ENCODE measurements at places on chromosomes 1 and 21.

DNA sequence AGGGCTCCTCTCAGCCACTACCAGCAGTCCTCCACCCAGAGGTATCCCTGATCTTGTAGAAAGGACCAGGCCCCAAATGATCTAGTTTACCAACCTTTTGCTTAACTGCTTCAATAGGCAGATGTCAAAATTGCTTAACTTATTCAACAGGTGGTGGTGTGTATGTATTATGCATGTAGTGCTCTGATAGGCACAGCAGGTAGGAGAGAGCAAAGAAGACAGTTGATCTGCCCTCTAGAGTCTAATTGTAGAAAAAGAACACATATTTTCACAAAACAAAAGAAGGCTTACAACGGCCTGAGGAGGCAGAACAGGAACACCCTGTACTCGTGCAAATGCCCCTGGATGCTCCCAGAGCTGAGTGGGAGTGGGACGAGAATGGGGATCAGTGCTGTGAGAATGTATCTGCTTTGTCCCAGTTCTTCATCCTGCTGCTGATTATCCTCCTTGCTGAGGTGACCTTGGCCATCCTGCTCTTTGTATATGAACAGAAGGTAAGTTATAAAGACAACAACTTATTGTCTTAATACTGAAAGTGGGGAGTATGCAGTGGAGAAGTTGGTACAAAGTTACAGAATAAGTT lies 21.1 kb downstream of the CD53 start:
- no peak for DNase-seq

DNA sequence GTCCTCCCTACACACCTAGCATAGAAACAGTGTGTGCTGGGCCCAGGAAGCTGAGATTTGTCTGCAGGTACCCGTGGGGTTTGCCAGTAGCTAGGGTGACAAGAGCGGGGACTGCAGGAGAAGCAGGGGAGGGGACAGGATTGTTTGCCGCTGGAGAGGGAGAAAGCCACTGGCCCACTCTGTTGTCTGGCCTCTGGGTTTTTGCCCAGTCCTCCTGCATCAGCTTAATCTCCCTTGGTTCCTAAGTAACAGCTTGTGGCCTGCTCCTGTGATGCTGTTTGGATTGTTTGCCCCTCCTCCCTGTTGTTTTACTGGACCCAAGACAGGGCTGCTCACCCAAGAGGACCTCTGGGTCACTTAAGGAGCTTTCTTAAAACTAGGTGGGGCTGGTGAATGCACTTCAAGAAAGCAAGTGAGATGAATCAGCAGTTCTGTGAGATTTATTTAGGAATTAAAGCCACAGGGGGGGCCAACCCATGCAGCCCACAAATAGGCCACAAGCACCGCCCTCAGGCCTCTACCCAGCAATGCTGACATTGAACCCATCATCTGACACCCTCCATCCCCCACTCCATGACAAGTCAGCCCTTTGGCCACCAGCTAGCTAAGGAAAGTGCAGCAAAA lies 142.8 kb downstream of the ZZZ3 start:
- DNase-seq, result peak; percentile 15

DNA sequence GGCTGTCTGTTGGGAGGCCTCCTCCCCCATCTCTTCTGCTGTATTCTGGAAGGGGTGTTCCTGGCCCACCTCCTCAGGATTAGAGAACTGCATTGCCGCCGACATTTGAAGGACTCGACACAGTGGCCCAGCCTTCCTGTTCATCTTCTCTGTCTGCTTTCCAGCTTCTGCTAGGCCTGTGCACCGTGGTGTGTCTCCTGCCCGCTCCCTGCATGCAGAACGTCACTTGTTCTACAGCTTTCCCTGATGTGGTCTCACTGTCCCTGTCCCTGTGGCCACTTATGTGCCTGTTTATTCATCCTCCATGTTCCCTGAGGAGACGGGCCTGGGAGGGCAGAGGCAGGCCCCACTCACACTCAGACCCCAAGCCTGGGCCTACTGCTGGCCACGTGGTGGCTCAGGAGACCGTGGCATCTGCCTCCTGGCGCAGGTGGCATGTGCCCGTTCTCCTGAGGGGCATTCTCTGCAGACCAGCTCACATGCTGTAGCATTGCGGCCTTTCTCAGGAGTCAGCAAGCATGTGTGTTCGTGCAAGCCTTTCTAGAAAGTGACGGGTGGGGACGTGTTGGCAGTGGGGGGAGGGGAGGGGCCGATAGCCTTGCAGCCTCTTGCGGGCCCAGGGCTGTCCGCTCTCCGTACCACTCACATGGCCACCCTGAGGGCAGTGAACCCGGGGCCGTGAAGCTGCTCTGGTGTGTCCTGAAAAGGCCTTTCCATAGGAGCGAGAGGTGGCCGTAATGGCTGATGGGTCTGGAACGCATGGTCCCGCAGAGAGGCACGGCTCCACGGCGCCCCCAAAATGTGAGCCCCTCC lies 35.9 kb downstream of the POFUT2 start:
- no peak for DNase-seq

- DNase-seq, result no peak
Observed at GRCh38 chr1:61300899-61301298, 218.5 kb downstream of the NFIA start.

DNA sequence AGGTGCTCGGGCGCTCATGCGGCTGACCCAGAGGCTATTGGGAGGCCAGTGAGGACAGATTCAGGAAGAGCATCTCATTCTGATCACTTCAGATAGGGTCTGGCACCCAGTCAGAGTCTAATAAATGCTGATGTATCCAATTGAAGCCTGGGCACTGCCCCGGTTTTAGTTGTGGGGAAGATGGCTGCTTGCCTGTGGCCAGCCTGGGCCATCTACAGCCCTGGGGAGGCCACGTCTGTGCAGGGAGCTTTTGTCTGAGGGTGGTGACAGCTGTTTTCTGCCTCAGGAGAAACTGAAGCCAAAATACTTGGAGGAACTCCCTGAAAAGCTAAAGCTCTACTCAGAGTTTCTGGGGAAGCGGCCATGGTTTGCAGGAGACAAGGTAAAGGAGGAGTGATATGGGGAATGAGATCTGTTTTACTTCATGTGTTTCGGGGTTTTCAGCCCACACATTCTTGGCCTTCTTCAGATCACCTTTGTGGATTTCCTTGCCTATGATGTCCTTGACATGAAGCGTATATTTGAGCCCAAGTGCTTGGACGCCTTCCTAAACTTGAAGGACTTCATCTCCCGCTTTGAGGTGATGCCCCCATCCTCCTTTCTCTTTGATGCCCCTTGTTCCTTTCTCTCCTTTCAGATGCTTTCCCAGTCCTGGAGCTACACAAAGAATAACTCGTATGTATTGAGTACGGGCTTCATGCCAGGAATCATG lies 2.8 kb downstream of the GSTM5 start:
- no peak for DNase-seq

- no peak for DNase-seq
Observed at GRCh38 chr1:53378061-53378460, 50.2 kb upstream of the LRP8 start.

DNA sequence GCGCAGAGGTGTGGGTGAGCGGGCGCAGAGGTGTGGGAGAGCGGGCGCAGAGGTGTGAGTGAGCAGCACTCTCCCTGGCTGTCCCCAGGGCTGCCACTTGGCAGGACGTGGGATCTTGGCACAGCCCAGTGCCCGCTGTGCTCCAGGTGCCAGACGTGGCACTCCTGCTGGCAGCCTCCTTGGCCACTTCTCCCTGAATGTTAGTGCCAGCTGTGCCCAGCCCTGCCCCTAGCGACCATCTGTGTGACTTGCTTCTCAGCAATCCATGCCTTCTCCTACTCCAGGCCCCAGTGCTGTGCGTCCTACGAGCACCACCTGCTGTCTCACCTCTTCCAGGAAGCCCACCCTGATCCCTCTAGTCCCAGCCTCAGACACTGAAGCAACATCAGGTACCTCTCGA lies 30.5 kb downstream of the KRTAP10-1 start:
- DNase-seq, result peak; percentile 29
